ENCODE measurements at places on chromosomes 13 and 19.

DNA sequence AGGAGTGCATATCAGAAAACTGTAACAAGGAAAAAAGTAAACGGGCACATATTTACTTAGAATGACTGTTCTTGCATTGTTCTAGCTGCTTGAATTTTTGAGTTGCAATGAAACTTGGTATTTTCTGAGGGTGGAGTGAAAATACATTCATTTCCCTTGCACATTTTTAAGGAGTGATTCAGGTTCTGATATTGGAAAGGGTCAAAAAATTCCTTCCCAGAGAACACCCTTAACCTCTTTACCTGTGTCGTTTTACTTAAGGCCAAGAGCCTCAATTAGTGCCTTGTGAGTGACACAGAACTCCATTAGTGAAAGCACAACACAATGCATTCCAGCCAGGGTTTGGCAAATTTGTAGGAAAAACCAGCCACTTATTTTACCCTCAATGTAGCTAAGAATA is 2.3 kb downstream of the ITGBL1 start:
- DNase-seq: no peak

GRCh38 chr19:47839913-47840312 is 18.2 kb downstream of the CRX start:
- no peak for DNase-seq

GRCh38 chr13:40207001-40207478 is 459.4 kb downstream of the FOXO1 start:
- DNase-seq: no peak

DNA sequence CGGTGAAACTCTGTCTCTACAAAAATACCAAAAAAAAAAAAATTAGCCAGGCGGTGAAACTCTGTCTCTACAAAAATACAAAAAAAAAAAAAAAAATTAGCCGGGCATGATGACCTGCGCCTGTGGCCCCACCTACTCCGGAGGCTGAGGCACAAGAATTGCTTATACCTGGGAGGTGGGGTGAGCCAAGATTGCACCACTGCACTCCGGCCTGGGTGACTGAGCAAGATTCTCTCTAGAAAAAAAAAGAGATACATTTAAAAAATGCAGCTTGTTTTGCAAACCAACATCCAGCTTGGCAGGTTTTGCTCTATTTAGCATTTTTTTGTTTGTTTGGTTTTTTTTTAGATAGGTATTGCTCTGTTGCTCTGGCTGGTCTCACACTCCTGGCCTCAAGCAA is 6.7 kb upstream of the PGPEP1 start:
- no peak for DNase-seq

- no peak for DNase-seq
These were observed 9.5 kb downstream of the NKPD1 start for GRCh38 chr19:45151320-45151719.

- DNase-seq: no peak
These were observed 17.8 kb downstream of the PROZ start for GRCh38 chr13:113176280-113176679.

DNA sequence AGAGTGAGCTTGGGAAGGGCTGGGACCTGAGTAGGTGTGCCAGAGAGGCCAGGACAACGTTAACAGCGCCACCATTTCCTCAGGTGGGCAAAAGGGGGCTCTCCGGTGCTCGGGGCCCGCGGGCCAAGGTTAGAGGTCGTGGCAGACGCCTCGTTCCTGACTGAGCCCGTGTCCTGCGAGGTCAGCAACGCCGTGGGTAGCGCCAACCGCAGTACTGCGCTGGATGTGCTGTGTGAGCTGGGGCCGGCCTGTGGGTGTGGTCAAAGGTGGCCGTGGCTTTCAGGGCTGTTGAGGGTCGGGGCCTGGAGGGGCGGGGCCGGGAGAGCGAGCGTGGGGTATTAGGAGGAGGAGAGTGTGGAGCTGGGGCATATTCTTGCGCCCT is 3.7 kb downstream of the KIRREL2 start:
- no peak for DNase-seq

DNA sequence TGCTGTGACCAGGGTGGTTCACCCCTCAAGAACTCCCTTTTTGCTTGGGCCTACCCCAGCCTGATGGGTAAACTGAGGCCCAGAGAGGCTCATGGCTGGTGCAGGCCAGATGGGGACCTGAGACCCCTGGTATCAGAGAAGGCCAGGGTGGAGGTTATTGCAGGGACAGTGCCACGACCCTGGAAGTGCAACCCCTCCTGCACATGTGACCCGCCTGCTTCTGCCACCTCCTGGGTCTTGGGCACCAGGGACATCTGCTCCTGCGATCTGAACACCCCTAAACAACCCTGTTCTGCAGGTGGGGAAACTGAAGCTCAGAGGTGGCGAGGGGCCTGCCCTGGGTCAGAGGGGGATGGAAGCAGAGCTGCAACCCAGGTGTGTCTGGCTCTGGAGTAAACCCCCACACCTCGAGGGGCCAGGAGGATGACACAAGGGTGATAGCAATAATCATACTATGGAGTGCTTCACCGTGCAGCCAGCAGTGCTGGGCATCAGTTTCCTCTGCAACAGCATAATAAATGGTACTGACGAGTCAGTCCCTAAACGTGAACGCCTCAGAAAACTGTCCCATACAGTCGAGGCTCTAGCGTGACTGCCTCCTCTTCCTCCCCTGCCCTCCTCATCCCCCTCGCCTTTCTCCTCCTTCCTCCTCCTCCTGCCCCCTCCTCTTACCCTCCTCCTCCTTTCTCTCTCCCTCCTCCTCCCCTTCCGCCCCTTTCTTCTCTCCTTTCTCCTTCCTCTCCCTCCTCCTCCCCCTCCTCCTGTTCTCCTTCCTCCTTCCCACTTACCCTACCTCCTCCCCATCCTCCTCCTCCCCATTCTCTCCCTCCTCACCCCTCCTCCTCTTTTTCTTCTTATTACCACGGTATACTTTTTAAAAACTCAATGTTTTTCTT is 4.3 kb downstream of the YJEFN3 start:
- no peak for DNase-seq

Measured in hypothalamus (tissue), 51 donors.